ENCODE measurements at places on chromosomes 11 and 22. TPM values are rescaled to one million over a fixed set of nuclear protein-coding genes. Genes with fewer than 3 reads are reported as not detected.

OR52E8 gene
- total RNA-seq: not detected

DNA sequence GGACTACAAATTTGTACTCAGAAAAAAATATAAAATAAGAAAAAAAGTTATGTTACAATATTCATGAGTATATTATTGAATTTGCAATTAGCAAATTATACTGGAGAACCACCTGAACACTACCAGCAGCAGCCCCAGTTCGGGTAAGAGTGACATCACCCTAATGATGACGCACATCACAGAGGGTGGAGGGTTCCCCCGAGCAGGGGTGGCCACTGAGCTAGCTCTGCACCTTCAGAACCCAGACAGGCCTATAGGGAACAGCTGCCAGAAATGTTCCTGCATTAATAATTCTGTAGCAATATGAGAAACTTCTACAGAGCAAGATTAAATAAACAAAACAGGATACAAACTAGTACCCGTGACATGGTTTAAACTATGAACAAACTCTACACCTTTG is 17.5 kb upstream of the ARAP1 start:
- no peak for DNase-seq

GRCh38 chr22:37746366-37747079 is 49.7 kb downstream of the TRIOBP start:
- DNase-seq: no peak

GRCh38 chr22:35736166-35736565 is 18.5 kb downstream of the APOL5 start:
- no peak for DNase-seq

All from mucosa of descending colon (tissue), 3 donors.